ENCODE measurements at places on chromosomes 6 and 20.

DNA sequence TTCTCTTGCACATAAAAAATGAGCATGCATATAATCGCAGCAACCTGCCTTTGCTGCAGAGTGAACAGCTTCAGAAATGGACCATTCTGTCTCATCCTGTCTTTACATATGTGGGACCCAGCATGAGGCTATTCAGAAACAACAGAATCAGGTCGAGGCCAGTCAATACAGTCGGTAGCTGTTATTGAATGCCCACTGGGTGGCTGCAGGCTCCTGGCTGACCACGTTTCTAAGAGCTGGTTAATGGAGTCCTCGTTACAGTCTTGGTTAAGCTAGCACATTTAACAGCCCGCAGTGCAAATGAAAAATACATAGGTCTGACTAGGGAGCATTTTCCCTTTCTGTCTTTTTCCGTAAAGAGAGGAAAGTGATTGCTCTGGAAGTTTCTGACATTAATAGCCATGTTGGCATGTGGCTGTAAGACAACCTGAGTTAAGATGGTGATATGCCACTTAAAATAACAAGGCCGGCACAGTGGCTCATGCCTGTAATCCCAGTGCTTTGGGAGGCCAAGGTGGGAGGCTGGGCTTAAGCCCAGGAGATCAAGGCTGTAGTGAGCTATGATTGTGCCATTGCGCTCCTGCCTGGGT, 75.0 kb downstream of the SHLD1 start:
- no peak for DNase-seq

DNA sequence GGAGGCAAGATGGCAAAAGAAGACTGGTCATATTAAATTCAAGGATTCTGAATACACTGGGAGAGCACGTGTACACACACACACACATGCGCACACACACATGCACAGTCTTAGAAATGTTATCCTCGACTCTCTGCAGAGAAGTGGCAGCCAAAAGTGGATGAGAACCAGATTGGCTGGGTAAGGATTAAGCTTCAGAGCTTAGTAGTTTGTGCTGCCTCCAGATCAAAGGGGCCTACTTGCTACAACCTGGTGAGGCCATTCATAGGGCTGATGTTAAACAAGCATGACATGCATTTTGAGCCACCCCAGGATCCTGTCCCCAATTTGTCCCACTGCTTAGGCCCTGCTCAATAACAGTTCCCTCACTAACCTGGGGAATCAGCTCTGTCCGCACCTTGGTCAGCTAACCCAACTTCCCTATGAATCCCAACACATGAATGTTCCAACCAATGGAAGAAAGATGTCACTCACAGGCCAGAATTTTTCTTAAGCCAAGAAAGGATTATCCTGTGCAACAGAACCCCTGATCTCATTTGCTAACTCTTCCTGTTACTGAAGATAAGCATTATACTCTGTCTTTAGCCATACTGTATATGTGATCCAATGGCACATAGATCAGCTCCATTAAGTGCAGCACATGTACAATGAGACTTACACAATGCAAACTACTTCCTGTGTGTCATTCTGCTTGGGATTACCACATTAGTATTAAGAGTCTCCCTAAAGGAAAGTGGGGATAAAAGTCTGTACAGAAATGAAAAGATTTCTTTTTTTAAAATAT, 31.0 kb downstream of the TOMM6 start:
- peak; percentile 5 for DNase-seq

DNA sequence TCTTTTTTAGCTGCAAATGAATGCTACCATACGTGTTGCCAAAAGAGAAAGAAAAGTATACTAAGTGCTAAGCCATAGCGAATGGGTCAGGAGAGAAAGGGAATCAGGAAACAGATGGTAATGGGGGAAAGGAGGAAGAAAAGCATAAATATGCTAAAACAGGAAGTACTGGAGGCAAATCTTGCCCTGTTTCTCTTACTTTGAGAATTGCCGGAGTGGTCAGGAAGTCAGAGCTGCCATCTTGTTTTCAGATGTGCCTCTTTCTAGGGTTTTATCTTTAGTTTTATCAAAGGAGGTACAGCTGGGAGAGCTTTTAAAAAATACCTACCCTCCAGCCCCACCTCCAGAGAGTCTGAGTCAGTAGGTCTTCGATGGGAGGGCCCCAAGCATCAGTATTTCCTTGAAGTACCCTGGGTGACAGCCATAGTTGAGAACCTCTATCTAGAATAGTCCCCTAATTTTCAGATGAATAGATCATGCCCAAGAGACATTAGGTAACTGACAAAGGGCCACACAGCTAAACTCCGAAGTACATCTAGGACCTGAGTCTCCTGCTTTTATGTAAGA, 193.3 kb downstream of the CLIC5 start:
- DNase-seq, result no peak

- DNase-seq, result peak; percentile 45
Measured at GRCh38 chr20:37643400-37643799, 50.4 kb upstream of the CTNNBL1 start.

GRCh38 chr6:157220485-157220884, 102.8 kb downstream of the TMEM242 start:
- no peak for DNase-seq

- DNase-seq, result no peak
Measured at GRCh38 chr6:41215777-41216176, 12.4 kb upstream of the TREML4 start.

GRCh38 chr6:119346936-119347335, 2.6 kb downstream of the MAN1A1 start:
- peak; percentile 40 for DNase-seq

GRCh38 chr6:24125980-24126379, at the start of gene NRSN1:
Gene NRSN1, plus strand, starts transcription at chr6:24126215. Its CDS starts 8,113 bp downstream, at chr6:24134328.
- DNase-seq, result no peak

DNA sequence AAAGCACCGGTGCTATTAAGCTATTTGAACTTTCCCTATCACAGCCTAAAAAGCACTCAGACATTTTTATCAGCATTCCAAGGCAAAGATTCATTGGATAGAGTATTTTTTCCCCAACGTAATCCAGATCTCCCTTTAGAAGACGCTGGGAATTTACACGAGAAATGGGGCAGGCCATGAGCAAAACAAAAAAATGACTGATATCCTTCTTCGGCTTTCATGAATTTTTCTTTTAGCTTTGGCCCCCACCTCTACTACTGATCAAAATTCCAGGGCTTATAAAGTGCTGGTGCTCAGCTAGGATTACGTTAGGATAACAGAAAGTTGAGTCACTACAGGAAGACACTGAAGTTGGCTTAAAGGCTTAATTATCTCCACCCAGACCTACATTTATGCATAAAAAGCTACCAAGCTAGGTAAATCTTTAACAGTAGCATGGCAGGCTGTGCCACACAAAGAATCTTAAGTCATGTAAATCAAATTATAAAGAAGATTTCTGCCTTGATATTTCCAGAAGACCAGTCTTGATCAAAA, 418.5 kb upstream of the BTBD3 start:
- DNase-seq, result no peak

GRCh38 chr6:169445661-169446581, 192.3 kb upstream of the THBS2 start:
- no peak for DNase-seq

DNA sequence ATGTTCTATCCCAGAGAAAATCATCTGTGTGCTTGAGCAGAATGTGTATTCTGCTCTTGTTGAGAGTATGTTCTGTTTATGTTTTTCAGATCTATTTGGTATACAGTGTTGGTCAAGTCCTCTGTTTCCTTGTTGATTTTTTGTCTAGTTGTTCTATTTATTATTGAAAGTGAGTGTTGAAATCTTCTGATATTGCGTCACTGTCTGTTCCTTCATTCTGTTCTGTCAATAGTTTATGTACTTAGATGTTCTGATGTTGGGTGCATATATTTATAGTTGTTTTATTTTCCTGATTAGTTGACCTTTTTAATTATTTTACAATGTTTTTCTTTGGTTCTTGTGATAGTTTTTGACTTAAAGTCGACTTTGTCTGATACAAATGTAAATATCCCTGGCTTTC, 458.7 kb upstream of the HSF2 start:
- DNase-seq, result no peak

DNA sequence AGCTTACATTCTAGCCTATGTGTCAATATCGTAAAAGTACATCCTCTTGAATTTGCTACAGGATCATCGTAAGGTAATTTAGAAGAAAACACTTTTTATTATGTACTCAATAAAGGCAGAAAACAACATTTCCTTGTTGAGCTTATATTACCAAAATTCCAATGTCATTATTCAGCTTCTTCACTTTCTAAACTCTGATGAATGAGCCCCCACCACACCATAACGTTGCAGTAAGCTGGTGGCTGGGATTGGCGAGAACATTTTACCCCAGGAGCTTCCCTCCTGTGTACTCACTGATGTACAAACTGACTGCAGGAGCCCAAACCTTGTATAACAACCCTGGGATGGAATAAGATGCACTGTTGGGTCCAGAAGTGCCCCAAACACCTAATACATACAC, 238.1 kb upstream of the MARCKS start:
- DNase-seq, result no peak

DNA sequence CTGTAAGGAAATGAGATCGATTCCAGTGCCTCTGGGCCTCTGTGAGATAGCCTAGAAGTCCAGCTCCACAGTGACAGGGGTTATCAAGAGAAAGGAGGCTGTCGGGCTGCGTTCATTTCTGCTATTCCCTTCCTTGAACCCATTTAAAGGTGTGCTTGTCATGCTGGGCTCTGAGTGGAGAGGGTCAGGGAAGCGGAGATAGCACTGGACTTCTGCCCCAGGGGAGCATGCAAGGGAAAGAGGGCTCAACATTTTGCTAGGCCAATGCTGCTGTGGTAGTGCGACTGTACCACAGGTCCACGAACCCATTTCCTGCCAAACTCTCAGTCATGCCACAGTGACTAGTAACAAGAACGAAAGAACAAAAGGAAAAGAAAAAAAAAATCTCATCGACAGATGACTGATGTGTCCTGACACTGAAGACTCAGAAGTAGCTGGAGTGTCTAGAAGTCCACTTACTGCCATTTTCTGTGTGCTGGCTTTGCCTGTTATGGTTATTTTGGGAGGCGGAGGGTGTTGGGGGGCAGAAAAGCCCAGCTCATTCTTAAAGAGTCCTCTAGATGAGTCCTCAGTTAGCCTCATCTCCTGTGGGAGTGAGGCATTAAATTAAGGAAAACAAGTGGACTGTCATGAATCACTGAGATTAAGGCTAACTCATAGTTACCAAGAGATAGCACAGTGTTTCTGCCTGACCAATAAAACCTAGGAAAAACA, 8.1 kb downstream of the NEDD9 start:
- peak; percentile 58 for DNase-seq

GRCh38 chr6:44921798-44922197, 406.3 kb upstream of the RUNX2 start:
- DNase-seq, result no peak

DNA sequence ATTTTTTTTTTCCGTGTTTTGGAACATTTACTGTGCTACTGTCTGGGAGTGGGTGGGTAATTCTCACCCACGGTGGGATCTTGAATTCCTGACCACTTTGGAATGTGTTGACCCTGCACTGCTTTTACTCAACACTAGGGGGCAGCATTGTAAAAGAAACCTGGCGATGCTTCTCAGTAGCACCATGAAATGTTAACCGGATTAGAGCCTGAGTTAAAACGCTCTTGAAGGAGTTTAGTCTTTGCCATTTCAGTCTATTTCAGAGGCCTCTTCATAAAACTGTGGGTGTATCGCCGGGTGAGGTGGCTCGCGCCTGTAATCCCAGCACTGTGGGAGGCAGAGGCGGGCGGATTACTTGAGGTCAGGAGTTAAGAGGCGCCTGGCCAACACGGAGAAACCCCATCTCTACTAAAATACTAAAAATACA, 114.4 kb upstream of the PRND start:
- peak; percentile 76 for DNase-seq

- peak; percentile 51 for DNase-seq
Measured at GRCh38 chr6:159935065-159935464, 33.8 kb upstream of the IGF2R start.

- DNase-seq, result no peak
Measured at GRCh38 chr6:45794465-45794864, 221.2 kb downstream of the CLIC5 start.

DNA sequence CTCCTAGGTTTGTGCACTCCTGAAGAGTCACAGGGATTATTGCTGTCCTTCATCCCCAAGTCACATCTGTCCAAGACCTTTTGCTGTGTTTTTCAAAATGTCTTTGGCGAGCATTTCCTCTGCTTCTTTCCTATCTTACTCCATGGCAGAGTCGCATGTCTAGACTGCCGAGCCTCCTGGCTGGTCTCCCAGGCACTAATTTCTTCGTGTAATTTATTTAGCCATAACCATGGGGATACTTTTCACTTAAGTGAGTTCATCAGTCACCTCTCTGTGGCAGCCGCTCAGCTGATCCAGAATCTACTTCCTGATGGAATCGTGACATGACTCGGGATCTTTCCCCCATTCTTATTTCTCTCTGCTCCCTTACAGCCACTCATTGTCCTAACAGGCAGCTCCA, 25.8 kb downstream of the ADGRF5 start:
- DNase-seq, result no peak

DNA sequence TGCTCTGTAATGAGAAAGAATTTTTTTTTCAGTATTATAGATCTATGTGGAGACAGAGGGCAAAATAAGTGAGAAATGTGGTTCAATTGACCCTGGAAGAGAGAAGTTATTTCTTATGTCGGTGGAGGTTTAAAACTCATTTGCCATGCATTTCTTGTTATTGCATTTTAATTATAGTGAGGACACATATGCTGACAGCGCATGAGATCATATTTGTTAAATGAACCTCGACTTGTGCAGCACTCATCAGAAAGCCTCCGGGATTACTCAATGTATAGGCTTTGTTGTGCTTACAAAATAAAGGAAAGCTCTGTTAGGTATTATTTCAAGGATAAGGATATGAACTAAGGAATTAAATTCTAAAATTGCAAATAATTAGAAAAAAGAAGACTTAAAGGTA, 915.1 kb upstream of the MAP3K7 start:
- no peak for DNase-seq

GRCh38 chr6:132235596-132236280, 165.5 kb downstream of the MOXD1 start:
- DNase-seq, result peak; percentile 50

- peak; percentile 81 for DNase-seq
Measured at GRCh38 chr6:68967549-68968300, 332.6 kb downstream of the ADGRB3 start.

DNA sequence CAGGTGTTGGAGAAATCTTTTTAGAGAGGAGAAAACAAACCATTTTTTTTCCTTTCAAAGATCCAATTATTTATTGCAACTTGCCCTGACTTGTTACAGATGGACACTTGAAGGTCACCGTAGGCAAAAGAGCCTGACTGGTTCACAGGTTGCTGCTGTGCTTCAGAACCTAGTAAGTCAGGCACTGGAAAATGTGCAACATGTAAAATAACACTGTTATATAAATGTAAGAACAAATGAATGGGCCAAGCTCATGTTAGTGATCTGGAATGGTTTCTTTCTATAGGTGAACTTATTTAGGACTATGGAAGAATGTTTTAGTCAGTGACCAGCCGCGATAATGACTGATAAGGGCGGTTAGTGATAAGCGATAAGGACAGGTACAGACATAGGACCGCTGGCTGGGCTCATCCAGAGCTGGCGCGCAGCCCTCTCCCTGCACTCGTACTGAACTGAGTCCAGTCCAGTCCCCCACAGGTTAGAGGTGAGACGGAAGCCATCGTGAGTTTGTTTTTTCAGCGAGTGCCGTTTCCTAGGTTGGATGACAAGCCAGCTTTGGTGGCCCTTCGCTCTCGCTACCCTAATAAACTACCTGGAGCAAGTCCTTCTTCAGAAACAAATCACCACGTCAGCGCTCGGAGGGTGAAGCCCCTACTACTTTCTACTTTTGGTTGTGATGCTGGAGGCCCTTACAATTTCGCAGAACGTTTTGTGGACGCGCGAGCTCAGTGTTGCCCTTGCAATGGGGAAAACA, 94.4 kb upstream of the PRDM1 start:
- peak; percentile 21 for DNase-seq

GRCh38 chr6:43524483-43524961, 7.6 kb downstream of the POLR1C start:
- no peak for DNase-seq

Data from GM23248 (cell line).